Osteocyte (in vitro differentiated cells): ENCODE measurements at places on chromosomes 13 and 19. TPM values are rescaled to one million over a fixed set of nuclear protein-coding genes. Genes with fewer than 3 reads are reported as not detected.

- no peaks in the 10 kb centered on the region for H3K27me3 ChIP-seq
- no peak for DNase-seq
- no peak overlapping the region for H3K4me3 ChIP-seq
- no peaks in the 10 kb centered on the region for H3K36me3 ChIP-seq
- H3K27ac ChIP-seq, result no peak overlapping the region
- H3K4me1 ChIP-seq, result peaks cover 26% of the 10 kb centered on the region
Measured at GRCh38 chr13:80211566-80211965, 129.4 kb downstream of the SPRY2 start.

DNA sequence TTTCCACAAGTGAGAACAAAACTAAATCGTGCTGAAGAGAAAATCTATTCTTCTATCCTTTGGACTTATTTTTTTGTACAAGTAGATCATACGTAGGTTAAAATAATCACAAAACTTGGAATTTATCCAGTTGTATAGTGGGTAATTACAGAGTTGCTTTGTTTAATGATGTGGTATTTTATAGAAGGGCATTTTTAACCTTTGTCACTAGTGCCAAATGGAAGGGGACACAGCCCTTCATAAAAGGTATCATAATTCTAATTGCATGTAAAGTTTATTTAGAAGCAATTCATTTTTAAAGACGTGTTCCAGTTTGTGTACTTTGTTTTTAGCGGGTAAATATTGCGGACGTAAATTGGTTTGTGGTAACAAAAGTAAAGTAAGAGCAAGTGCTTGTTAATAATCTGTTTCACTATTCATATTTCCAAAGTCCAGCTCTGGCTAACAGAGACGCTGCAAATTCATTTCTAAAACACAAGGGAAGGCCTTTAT lies 99.5 kb downstream of the ERCC5 start:
- no peak overlapping the region for H3K4me3 ChIP-seq
- H3K27me3 ChIP-seq, result peaks cover 39% of the 10 kb centered on the region
- no peaks in the 10 kb centered on the region for H3K4me1 ChIP-seq
- no peak for DNase-seq
- no peaks in the 10 kb centered on the region for H3K36me3 ChIP-seq

NHLRC3 gene
- 23.5 and 24.0 TPM in 2 replicates for total RNA-seq

- H3K36me3 ChIP-seq, result peaks cover 5% of the 10 kb centered on the region
- H3K4me3 ChIP-seq, result no peak overlapping the region
- H3K27me3 ChIP-seq, result no peaks in the 10 kb centered on the region
Measured at GRCh38 chr19:11201791-11202190, 4.4 kb upstream of the KANK2 start.

DNA sequence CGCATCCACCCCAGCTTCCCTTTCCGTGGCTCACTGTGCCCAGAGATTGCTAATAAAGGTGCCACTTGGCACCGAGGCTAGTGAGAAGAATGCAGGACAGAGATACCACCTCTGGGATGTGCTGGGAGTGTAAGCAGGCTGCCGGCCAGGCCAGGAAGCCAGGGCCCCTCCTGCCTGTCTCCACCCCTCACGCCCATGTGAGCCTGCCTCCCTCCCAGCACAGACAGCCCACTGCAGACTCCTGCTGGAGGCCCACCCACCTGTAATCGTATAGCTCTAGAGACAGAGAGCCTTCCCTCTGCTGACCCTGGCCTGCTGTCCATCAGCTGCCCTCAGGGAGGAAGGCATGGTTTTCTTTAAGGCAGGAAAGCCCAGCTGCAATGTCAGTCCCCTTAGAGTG lies 13.9 kb downstream of the VSTM2B start:
- no peak overlapping the region for H3K4me3 ChIP-seq
- no peak overlapping the region for H3K27ac ChIP-seq
- H3K4me1 ChIP-seq, result no peaks in the 10 kb centered on the region
- H3K36me3 ChIP-seq, result no peaks in the 10 kb centered on the region
- no peak for DNase-seq

GRCh38 chr13:100876044-100876403 lies 201.4 kb upstream of the TMTC4 start:
- H3K36me3 ChIP-seq, result peaks cover 12% of the 10 kb centered on the region
- H3K27ac ChIP-seq, result peak overlapping the region; percentile 78
- H3K4me3 ChIP-seq, result no peak overlapping the region
- no peak for DNase-seq

DNA sequence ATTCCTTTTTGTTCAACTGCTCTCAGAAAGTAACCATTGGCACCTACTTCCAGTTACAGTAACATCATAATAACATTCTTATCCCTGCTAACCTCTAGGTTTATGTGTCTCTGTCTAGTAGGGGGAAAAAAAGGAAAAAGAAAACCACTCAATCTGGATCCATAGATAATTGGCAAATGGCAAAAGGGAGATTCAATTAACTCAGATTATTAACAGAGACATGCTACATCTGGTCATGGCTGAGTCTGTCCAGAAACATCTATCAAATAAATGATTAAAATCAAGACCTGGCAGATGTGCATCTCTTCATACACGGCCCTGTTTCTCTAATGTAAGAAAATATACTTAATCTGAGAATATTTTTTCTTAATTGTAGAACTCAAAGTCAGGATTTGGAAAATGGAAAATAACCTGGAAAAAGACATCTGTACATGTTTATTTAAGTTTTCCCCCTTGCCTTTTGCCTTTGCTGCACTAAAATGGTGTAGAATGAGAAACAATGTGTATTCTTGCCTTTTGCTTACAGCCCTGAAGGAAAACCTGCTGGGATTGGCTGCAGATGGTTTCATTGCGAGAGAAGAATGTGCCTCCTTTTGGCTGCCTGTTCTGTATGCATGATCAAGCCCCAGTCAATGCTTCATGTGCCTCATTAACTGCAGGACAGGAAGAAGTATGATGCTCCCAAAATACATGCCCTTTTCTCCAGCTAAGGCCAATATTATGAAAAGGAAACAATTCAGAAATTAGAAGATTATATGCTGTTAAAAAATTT lies 921.6 kb upstream of the PCDH20 start:
- no peaks in the 10 kb centered on the region for H3K4me1 ChIP-seq
- no peaks in the 10 kb centered on the region for H3K36me3 ChIP-seq
- peaks cover 2% of the 10 kb centered on the region for H3K27me3 ChIP-seq

GRCh38 chr19:24073807-24074206 lies 13.2 kb upstream of the ZNF254 start:
- H3K36me3 ChIP-seq, result peaks cover 33% of the 10 kb centered on the region
- no peak overlapping the region for H3K4me3 ChIP-seq
- H3K27me3 ChIP-seq, result no peaks in the 10 kb centered on the region
- no peak overlapping the region for H3K27ac ChIP-seq

SOX21 gene
- total RNA-seq, result not detected in 2 replicates

THOP1 gene
- 43.4 and 45.2 TPM in 2 replicates for total RNA-seq

GRCh38 chr13:50509167-50509566 lies 334.3 kb downstream of the DLEU7 start:
- H3K4me3 ChIP-seq, result no peak overlapping the region
- no peak for DNase-seq
- peaks cover 3% of the 10 kb centered on the region for H3K27me3 ChIP-seq
- H3K4me1 ChIP-seq, result no peaks in the 10 kb centered on the region
- no peaks in the 10 kb centered on the region for H3K36me3 ChIP-seq

DNA sequence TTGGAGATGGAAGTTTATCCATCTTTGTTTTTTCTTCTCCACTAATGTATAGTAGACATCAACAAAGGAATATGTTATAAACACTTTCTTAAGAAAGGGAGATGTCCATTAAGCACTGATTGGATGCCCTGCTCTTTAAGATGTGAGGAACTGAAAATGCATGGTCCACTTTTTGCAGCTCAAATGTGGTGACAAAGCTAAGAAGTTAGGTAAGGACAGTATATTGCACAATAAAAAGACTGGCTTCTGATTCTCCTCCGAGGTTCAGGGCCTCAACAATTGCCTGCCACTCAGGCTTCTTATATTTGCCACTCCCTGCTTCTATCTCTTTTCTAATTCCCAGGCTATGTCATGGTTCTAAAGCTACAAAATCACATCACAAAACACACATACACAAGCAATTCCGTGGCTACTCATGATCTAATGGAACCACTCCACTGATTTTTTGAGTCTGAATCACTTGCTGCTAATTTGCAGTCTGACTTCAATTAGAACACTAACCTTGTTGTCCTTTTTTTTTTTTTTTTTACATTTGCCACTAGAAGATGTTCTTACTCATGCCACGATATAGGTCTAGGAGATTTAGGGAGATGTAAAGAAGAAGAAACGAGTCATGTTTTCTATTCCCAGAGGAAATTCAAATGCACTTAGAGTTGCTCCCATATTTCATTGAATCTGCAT lies 29.6 kb upstream of the TNFSF11 start:
- H3K36me3 ChIP-seq, result no peaks in the 10 kb centered on the region
- H3K27me3 ChIP-seq, result no peaks in the 10 kb centered on the region
- H3K27ac ChIP-seq, result no peak overlapping the region
- no peak for DNase-seq
- peaks cover 6% of the 10 kb centered on the region for H3K4me1 ChIP-seq
